ENCODE measurements at places on chromosomes 5 and 9. TPM values are rescaled to one million over a fixed set of nuclear protein-coding genes. Genes with fewer than 3 reads are reported as not detected.

Gene ENTPD2
- not detected for total RNA-seq

Gene STPG3
- total RNA-seq = not detected

Gene TLR4
- total RNA-seq = not detected

Gene DMRT3
- not detected for total RNA-seq

Gene TBC1D2
- total RNA-seq = 1.8 TPM

Gene RAB3C
- total RNA-seq = not detected

Gene CCDC171
- 1.9 TPM for total RNA-seq

Gene OR13C9
- total RNA-seq = not detected

GRCh38 chr9:72360324-72360723, 4.7 kb downstream of the ZFAND5 start:
- peaks cover 67% of the 10 kb centered on the region for H3K36me3 ChIP-seq
- no peak overlapping the region for H3K4me3 ChIP-seq
- H3K27ac ChIP-seq = no peak overlapping the region
- no peaks in the 10 kb centered on the region for H3K27me3 ChIP-seq
- peaks cover 63% of the 10 kb centered on the region for H3K4me1 ChIP-seq

GRCh38 chr9:38160613-38161215, 91.7 kb upstream of the SHB start:
- peak; percentile 60 for DNase-seq
- H3K36me3 ChIP-seq = no peaks in the 10 kb centered on the region
- H3K27ac ChIP-seq = no peak overlapping the region
- no peaks in the 10 kb centered on the region for H3K27me3 ChIP-seq
- no peak overlapping the region for H3K4me3 ChIP-seq
- peaks cover 3% of the 10 kb centered on the region for H3K4me1 ChIP-seq

DNA sequence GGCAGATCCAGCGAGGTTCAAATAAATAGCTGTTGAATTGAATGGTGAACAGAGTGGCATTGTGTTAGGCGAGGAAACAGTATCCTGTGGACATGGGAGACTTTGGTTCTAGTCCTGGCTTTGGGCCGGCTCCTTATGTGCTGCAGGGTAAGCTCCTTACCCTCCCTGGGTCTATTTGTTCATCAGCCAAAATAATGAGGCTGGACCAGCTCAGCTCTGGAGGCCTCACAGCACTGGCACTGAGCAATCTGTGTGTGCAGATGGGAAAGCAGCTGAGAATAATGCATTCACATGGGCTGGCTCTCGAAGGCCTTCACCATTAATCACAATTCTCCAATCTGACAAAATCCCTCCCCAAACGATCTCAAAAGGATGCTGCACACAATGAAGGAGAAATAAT, 81.9 kb downstream of the APBA1 start:
- H3K4me1 ChIP-seq = no peaks in the 10 kb centered on the region
- no peak for DNase-seq
- no peak overlapping the region for H3K27ac ChIP-seq

- no peak overlapping the region for H3K27ac ChIP-seq
- H3K4me3 ChIP-seq = no peak overlapping the region
- H3K27me3 ChIP-seq = no peaks in the 10 kb centered on the region
- H3K36me3 ChIP-seq = peaks cover 9% of the 10 kb centered on the region
Measured at GRCh38 chr5:134968055-134968454, 348 bp downstream of the CATSPER3 start.

DNA sequence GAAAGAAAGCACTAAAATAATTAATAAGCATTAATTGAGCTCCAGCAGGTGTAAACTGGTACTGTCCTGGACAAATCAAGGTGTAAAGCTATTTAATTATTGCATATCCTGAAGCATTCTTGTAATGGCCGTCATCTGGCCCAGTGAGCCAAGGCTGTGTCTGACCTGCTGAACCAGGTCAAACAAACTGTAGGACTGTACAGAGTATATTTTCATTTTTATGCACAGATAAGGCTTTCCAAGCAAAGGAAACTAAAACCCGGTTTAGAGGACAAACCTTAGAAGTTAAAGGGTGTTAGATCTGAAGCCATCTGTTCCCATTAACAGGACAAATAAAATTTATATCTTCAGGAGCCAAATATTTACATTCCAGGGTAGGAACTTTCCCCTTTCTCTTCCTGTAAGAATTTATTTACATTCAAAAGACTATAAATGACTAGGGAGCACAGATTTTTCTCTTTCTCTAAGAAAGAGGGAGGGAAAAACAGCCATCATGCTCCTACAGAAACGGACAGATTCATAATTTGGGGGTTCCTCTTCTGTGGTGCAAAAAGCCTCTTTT, 69.8 kb downstream of the ESM1 start:
- no peak overlapping the region for H3K27ac ChIP-seq
- no peak for DNase-seq
- H3K4me3 ChIP-seq = no peak overlapping the region

DNA sequence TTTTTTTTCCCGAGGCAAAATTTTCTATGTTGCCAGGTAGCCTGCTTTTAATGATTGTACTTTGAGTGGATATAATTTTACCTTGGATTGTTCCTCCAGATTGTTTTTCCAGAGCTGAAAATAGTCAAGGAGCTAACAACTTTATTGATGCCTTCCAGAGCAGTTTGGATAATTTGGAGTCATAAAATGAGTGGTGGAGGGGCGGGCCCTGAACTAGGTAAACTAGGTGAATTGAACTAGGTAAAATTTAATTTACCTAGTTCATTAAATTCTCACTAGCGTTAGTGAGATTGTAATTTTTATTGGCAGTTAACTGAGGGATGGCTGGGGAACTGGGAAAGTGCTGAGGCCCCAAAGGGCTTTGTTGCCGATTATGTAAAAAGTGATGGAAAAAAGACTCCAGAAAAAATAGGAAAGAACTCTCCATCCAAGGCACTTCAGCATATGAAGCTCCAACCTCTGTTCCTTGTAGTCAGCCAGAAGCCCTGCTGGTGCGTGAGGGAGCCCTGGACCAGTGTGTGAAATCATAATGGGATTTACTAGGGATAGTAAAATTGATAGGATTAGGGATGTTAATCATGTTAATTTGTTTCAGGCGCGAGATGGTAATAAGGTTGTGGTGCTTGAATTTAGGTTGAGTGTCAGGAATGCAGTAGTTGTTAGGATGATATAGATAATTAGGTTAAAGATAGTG, 1.7 kb downstream of the DNAJC25 start:
- H3K27me3 ChIP-seq = no peaks in the 10 kb centered on the region
- peak overlapping the region; percentile 99 for H3K4me3 ChIP-seq
- peaks cover 37% of the 10 kb centered on the region for H3K36me3 ChIP-seq
- peaks cover 42% of the 10 kb centered on the region for H3K4me1 ChIP-seq
- DNase-seq = no peak

DNA sequence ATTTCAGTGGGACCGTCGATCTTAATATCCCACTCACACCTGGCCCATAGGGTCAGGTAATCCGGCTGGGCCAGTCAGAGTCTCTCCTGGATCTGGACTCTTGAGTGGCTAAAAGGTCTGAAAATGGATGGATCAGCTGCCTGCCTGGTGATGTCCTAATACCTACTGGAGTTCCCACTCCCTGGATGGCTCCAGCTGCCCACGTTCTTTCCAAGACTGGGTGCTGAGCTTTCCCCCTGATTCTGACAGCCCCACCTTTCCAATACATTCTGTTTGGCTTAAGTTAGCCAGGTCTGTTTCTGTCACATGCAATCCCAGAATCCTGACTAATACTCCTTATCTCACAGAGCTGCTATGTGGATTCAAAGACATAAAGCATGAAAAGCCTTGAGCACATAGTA, 10.2 kb downstream of the SH3PXD2B start:
- no peak overlapping the region for H3K27ac ChIP-seq
- no peaks in the 10 kb centered on the region for H3K36me3 ChIP-seq
- H3K27me3 ChIP-seq = peaks cover 34% of the 10 kb centered on the region
- DNase-seq = no peak
- H3K4me1 ChIP-seq = peaks cover 11% of the 10 kb centered on the region

GRCh38 chr9:14313951-14314423, at the start of gene NFIB:
TSS of gene NFIB (minus strand) at chr9:14314141. CDS start at chr9:14313511, 630 bp downstream.
- H3K4me3 ChIP-seq = peak within 1 kb of the TSS; percentile 76
- peak within 1 kb of the TSS; percentile 56 for H3K27ac ChIP-seq

GRCh38 chr9:133819923-133820322, 81.8 kb upstream of the SARDH start:
- H3K36me3 ChIP-seq = no peaks in the 10 kb centered on the region
- H3K4me1 ChIP-seq = no peaks in the 10 kb centered on the region
- DNase-seq = no peak
- H3K4me3 ChIP-seq = no peak overlapping the region
- H3K27ac ChIP-seq = no peak overlapping the region

DNA sequence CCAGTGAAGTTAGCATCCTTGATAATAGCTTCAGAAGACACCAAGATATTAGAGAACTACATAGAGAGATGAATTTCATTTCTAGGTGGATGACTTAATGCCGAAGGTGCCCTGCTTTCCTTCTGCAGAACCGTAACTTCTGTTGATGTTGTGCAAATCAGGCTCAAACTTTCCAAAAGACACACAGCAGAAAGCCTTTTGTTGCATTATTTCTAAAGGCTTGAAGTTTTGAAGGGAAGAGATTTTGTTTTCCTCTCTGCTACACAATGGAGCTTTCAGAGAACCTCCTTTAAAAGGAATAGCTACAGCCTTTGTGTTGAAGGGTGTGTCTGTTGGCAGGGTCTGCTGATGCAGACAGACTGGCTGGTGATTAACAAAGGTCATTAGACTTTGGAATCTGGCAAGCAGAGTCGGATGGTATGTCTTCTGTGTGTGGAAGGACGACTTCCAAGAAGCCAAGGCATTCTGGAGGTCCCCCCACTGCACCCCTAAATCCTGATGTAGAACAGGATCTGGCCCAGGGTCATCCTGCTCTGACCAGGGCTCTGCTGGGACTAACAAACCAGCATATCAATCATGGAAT, 57.8 kb downstream of the ZNF462 start:
- no peak overlapping the region for H3K27ac ChIP-seq
- no peaks in the 10 kb centered on the region for H3K36me3 ChIP-seq
- DNase-seq = no peak
- peaks cover 9% of the 10 kb centered on the region for H3K4me1 ChIP-seq
- no peak overlapping the region for H3K4me3 ChIP-seq

DNA sequence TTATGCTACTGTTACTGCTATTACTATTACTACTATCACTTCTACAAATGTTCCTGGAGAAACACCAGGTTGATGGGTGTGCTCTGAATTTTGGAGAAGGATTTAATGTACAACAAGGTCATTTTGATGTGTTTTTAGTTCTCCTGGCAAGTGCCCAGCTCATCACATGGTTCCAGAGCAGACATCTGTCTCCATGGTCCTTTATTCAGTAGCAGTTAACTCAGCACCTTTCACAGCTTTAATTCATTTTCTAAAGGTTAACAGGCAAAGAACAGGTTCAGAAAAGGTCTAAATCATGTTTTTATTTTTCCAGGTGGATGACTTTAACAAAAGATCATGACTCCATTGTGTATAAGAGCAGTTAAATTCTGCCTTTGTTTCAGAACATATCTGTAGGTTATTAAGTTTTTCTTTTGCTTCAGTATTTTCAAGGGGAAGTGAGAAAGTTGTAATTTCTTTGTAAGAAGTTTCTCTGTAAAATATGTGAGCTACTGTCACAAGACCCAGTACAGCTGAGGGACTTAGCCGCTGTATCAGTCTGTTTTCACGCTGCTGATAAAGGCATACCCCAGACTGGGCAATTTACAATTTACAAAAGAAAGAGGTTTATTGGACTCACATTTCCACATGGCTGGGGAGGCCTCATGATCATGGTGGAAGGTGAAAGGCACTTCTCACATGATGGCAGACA, 41.9 kb downstream of the MTRR start:
- no peak overlapping the region for H3K27ac ChIP-seq
- peaks cover 59% of the 10 kb centered on the region for H3K36me3 ChIP-seq
- H3K4me3 ChIP-seq = no peak overlapping the region

- H3K4me3 ChIP-seq = no peak overlapping the region
Measured at GRCh38 chr9:137136881-137137607, 1.9 kb upstream of the GRIN1 start.

DNA sequence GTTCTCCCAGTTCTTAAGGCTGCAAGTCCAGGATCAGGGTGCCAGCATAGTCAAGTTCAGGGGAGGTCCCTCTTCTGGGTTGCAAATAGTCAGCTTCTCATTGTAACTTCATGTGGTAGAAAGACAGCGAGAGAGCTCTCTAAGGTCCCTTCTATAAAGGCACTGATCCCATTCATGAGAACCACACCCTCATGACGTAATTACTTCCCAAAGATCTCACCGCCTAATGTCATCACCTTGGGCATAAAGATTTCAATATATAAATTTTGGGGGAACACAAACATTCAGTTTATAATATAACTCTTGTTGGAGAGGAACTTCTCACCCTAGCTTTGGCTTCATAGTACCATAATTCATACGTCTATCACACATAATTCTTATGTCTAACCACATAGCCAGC, 203.9 kb upstream of the VLDLR start:
- no peak for DNase-seq
- no peak overlapping the region for H3K4me3 ChIP-seq
- no peak overlapping the region for H3K27ac ChIP-seq
- H3K27me3 ChIP-seq = no peaks in the 10 kb centered on the region
- H3K36me3 ChIP-seq = no peaks in the 10 kb centered on the region
- H3K4me1 ChIP-seq = no peaks in the 10 kb centered on the region

GRCh38 chr5:127577458-127577857, 60.0 kb downstream of the PRRC1 start:
- DNase-seq = no peak
- H3K27ac ChIP-seq = no peak overlapping the region
- no peak overlapping the region for H3K4me3 ChIP-seq
- H3K27me3 ChIP-seq = peaks cover 22% of the 10 kb centered on the region
- peaks cover 4% of the 10 kb centered on the region for H3K4me1 ChIP-seq

GRCh38 chr5:135204151-135204600, 170.1 kb upstream of the PITX1 start:
- H3K27ac ChIP-seq = no peak overlapping the region
- DNase-seq = no peak
- H3K36me3 ChIP-seq = peaks cover 2% of the 10 kb centered on the region
- H3K4me1 ChIP-seq = no peaks in the 10 kb centered on the region
- no peak overlapping the region for H3K4me3 ChIP-seq

GRCh38 chr5:135491552-135492318, 39.6 kb upstream of the TIFAB start:
- no peak for DNase-seq
- no peak overlapping the region for H3K4me3 ChIP-seq
- H3K36me3 ChIP-seq = no peaks in the 10 kb centered on the region
- no peak overlapping the region for H3K27ac ChIP-seq

DNA sequence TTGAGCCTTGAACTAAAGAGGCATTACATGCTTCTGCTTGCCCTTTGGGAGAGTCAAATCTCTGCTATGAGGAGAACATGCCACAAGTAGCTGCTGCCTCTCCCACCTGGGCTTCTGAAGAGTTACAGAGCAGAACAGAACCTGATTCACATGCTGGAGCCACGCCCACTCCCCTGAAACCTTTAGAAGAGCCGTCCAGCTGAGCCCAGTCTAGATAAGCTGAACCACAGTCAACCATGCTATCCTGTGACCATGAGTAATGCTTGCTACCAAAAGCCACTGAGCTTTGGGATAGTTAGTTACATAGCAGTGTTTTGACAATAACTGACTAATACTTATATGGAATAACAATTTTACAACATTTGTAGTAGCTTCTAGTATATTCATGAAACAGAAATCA, 111.0 kb upstream of the VCAN start:
- no peak overlapping the region for H3K4me3 ChIP-seq
- H3K27me3 ChIP-seq = no peaks in the 10 kb centered on the region
- no peak overlapping the region for H3K27ac ChIP-seq
- DNase-seq = no peak
- H3K36me3 ChIP-seq = no peaks in the 10 kb centered on the region
- no peaks in the 10 kb centered on the region for H3K4me1 ChIP-seq
